ENCODE measurements at places on chromosomes 1 and 21.

DNA sequence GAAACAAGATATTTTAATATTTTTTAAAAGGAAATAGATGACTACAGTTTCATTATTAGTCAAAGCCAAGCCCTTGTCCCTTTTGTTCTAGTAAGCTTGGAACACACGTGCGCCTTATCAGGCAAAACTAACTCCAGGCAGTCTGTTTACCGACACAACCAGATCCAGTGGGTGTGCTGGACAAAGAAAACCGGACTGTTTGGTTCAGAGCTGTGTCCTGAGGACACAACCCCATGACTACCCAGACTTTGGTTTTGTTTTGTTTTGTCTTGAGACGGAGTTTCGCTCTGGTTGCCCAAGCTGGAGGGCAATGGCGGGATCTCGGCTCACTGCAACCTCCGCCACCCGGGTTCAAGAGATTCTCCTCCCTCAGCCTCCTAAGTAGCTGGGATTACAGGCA, 13.9 kb upstream of the RHOU start:
- peak; percentile 79 for DNase-seq

DNA sequence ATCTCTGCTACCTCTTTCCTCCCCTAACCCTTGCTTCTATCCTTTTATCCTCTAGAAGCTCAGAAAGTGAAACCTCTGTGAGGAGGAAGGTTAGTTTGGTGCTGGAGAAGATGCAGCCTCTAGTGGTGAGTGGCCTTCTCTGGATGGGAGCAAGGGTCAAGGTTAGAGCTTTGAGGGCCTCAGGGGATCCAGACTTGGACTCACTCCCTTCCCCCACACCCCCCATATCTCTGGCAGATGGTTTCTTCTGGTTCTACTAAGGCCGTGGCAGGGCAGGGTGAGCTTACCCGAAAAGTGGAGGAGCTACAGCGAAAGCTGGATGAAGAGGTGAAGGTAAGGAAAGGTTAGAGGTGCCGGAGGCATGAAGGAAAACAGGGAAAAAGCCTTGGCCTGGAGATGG, 9.2 kb downstream of the CGN start:
- DNase-seq: no peak

DNA sequence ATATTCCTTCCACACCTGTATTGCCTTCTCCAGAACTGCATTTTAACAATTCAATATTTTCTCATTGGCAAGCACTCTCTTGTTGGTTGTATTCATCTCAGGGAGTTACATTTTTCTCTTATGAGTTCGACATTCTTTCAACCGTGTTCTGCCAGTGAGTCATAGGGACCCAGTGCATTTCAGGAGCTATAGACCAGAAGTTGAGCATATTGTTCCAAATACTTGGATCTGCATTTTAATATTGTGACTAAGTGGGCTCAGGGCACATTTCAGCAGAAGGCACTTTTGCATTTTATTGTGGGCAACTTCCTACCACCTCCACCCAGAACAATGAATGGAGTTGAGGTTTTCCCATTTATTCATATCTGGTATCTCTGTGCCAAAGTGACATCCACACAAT, 132.8 kb downstream of the TNFSF18 start:
- DNase-seq: no peak

DNA sequence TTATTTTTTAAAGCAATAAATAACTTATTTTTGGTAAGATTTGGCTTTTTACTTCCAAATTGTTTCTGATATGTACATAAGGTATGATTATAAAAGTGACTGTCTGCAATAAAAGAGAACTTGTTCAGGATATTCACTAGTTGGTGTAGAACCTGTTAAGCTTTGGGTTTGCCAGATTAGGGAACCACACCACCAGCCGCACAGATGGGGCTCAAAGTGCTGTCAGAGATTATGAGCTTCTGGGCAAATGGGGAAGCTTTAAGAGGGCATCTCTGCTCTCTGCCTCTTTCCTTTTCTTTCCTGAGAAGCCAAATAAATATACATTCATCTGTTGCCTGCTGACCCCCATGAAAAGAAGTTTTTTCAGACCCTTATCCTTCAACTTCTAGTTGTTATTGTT, 25.4 kb downstream of the IVNS1ABP start:
- DNase-seq: no peak

- DNase-seq: no peak
Measured at GRCh38 chr1:231903586-231904081, 277.0 kb downstream of the DISC1 start.

GRCh38 chr1:232571523-232571922, 58.4 kb downstream of the SIPA1L2 start:
- no peak for DNase-seq

- DNase-seq: no peak
Measured at GRCh38 chr1:31020007-31020790, 45.3 kb downstream of the PUM1 start.
